Activated T-helper 1 cell treated with Interleukin-2 at 50 U/mL for 16 hours (primary cell): ENCODE measurements at places on chromosomes 6 and 20.
A peak's percentile ranks its signal among the peaks of the same experiment; 100 is the strongest.

- DNase-seq, result no peak
Measured at GRCh38 chr6:19664878-19665612, 172.1 kb upstream of the ID4 start.

GRCh38 chr6:89596056-89596455 lies 42.5 kb downstream of the LYRM2 start:
- no peak for DNase-seq

DNA sequence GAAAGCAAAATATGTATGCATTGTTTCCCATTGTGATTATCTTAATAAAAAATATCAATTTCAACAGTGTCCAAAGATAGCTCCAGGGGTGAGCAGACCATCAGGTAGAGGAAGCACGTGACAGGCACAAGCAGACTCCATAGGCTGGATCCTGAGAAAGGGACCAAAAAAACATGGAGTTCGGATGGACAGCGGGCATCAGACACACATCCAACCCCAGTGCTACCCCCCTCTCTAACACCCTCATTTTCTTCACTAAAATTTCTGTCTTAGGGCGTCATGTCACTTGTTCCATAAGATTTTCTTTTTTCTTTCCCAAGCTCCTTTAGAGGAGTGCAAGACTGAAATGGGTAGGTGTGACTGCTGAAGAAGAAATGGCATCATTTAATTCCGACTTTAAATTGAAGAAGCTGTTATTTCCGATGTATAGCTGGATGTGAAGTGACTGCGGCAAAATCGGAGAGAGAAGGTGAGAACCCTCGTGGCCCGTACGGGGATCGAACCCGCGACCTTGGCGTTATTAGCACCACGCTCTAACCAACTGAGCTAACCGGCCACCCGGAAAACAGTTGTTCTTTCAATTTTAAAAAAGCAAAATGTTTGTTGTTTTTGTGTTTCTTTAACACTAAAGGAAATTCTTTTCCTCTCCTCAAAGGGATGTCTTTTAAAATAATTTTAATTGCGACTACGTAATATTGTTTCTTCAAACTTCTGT lies 10.3 kb upstream of the PRSS16 start:
- DNase-seq, result no peak

DNA sequence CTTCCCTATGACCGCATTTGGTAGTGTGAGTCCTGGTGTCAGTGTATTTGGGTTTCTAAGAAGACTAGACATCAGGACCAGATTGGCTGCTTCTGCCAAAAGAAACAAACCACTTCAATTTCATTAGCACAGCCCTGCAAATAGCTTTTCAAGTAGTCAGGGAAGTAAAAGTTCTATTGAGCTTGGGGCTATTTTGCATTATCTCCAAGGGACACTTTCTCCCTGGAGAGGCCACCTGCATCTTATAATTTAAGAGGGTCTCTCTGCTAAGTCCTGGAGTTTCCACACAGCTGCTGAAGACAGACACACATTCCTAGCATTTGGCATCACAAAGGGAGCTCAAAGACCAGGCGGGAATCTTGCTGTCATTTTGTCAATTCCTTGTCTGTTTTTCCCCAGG lies 141.2 kb downstream of the BMP2 start:
- no peak for DNase-seq

DNA sequence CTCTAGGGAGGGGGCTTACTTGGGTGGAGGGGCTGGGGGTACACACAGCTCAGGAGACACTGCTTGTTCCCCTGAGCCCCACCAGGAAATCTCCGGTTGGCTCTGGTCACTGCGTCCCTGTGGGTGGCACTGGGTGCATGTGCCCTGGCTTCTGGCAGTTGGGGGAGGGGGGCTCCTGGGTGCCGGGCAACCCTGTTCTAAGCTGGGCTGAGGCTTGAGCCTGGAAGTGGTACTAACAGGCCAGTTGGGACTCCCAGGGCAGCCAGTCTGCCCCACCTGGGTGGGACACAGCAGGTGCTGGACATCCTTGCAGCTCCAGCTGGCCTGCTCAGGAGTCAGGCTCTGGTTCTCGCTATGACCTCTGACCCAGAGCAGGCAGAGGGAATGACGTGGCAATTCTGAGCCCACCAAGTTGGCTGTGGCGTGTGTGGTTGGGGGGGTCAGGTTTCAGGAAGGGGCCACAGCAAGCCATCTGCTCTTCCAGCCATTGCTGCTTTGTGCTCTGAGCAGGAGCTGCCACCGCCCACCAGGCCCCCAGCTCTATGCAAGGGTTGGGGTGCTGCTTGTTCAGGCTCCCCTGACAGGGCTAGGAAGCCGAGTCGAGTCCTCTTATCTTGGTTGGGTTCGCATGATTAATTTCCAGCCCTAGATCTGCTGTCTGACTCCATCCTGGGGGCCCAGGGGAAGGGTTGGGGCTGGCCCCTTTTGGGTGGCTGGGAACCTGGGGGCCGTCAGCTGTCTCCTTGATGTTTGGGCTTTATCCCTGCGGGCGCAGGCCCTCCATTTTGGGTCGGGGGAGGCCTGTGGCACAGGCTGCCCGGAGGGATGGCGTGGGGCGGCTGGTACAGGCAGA lies 590 bp downstream of the C20orf204 start:
- DNase-seq, result no peak

DNA sequence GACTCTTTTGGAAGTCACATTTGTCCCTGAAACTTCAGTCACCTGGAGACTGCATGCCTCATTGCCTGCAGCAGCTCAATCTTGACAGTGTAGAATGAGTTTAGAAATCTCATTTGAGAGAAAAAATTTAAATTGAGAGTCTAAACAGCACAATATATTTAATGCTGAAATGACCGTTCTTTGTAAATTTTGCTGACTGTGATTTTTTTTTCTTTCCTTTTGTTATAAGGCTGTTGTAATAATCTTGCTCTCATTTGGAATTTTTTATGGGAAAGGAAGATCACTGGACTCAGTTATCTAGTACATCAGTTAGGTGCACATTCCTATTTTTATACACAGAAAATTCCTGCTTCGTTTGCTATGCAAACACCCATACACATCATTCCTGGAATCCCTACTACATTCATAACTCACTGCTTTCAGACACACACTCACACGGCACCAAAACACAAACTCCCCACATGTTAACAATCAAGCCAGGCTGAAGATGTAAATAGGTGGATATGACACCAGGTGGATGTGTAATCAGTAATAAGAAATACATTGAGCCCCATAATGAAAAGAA lies 43.8 kb downstream of the PTCHD4 start:
- no peak for DNase-seq

- no peak for DNase-seq
Measured at GRCh38 chr6:93079061-93079460, 340.3 kb downstream of the EPHA7 start.

DNA sequence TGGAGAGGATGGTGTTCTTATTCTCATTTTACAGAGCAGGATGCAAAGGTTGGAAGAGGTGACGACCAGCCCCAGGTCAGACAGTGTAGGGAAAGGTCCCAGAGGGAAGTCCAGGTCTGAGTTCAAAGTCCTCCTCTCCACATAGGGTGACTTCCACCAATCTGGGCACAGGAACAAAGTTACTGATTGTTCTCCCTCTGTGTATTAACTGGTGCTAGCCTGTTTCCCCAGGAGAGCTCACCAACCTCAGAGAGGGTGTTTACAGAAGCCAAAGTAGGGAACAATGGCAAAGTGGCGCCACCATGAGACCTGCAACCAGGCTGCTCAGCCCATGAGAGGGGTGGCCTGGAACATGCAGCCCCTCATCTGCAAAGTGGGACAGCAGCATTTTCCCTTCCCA lies 16.8 kb upstream of the SIRPB1 start:
- DNase-seq, result no peak

DNA sequence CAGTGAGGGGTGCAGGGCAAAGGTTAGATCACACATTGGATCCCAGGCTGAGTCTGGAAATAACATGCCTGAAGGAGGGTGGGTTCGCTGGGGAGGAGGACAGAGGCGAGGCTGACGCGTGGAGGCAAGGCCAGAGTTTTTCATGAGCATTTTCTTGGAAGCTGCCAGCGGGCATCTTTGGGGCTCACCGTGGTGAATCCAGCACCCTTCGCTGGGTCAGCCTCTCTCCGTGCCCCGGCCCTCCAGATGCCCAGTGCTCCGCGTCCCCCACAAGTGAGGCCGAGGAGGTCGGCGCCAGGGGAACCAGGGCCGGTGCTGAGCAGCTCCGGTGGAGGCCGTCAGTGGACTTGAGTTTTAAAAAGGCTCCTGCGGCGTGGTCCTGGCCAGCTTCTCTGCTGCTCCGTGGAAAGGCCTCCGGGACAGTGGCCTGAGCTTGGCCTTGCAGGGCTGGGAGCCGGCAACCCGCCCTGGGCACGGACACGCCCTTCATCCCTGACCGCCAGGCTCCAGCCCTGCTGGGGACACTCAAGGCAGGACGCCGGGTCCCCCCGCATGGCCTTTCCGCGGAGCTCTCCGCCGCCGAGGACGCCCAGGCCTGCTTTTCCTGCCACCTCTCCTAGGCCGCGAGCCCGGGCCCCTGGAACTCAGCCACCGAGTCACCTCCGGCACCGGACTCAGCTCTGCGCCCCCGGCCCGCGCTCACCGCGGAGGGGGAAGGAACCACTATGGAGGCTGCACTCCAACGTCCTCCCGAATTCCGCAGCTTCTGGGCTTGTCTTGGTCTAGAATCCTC lies 114.3 kb downstream of the THBS2 start:
- no peak for DNase-seq

- no peak for DNase-seq
Measured at GRCh38 chr6:168372889-168373288, 53.3 kb upstream of the DACT2 start.

- DNase-seq, result no peak
Measured at GRCh38 chr6:24822696-24823095, 24.0 kb upstream of the ARMH2 start.

DNA sequence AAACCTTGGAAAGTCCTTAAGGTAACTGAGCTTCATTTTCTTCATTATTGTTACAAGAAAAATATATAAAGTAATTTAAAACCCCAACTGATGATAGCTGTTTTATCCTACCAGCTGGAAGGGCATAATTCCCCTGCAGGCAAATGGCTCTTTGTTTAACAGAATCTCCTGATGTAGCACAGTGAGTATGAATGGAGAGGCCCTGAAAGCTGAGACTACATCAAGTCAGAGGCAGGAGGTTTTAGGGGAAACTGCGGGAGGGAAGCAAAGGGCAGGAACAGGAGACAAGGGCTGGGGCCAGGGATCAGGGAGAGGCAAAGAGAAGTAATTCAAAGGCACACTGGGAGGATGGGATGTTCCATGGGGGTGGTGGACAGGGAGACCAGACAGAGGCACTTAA lies 119.0 kb upstream of the LRFN2 start:
- no peak for DNase-seq

DNA sequence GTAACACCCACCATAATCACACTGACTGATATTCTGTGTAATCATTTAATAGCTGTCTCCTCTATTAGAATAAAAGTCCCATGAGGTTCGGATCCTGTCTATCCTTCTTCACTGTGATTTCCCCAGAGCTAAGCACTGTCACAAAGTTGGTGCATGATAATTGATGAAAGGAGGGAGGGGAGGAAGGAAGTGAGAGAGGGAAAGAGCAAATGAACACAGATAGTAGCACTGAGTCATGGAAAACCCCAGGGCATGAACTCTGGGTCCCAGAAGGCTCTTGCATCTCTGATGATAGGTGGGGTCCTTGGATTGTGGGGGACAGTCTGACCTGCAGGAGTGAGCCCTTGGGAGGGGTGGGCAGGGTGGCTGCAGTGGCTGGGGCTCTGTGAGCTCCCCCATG lies 294.1 kb downstream of the LRFN2 start:
- no peak for DNase-seq

- DNase-seq, result no peak
Measured at GRCh38 chr6:137056121-137056880, 11.5 kb upstream of the IL20RA start.

DNA sequence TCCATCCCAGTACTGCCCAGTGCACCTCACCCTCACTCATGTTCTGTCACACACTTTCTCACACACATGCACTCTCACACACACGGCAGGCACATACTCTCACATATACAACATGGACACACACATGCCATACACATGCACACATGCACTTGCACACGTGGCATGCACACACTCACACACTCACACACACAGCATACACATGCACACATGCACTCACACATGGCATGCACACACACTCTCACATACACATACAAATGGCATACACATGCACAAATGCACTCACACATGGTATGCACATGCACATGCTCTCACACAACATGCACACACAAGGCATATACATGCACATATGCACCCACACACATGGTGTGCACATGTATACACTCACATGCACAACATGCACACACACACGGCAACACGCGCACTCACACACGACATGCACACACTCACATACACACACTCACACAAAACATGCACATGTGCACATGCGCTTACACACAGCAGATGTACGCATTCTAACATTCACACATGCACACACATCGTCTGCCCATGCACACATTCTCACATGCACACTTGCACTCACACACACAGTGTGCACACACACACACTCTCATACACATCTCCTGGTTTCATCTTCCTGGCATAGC lies 131.7 kb upstream of the THBS2 start:
- DNase-seq, result no peak

DNA sequence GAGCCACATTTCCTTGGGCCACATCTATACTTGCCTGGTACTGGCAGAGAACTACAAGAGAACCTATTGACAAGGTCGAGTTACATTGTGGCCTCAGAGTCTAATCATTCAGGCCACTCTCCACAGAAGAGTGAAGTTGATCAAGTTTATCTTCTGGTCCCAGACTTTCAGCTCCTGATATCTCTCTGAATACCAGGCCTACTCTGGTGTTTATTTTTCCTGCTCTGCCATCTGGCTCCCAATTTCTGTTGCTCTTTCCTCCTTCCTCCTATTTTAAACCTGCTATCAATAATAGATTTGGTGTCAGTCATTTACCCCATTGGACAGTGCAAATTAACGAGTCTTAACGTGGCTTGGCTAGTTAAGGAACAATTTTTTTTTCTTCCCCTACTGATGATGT lies 46.6 kb downstream of the SCGN start:
- DNase-seq, result no peak

DNA sequence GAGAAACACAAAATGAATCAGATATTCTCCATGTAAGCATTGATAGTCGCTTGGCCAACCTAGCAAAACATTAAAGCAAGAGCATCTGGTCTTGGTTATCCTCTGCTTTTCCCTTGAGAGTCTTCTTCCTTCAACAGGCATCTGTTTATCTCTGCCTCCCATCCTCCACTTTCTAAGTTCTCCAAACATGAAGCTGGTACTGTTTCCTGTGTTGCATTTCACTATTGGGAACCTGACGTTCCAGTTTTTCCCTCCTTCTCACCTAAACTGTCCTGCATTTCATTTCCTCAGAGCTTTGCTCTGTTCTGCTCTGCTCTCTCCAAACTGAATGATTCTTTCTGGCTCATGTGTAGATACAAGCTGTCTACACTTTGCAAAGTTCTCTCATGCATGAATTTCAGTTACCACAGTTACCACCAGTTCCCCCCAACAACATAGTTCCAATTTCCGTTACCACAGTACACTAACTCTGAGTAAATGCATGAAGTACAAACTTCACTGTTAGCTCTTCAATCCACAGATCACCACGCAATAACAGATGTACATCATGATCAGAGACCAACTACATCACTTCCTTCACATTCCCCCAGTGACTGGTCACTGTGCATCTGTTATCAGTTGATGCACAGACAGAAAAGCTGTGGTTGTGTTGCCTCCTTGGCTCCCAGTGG lies 86.7 kb upstream of the F13A1 start:
- no peak for DNase-seq

- no peak for DNase-seq
Measured at GRCh38 chr6:46921059-46921458, 679 bp downstream of the ADGRF5 start.

- DNase-seq, result peak; percentile 74
Measured at GRCh38 chr6:44245912-44246662, 814 bp upstream of the HSP90AB1 start.

- DNase-seq, result no peak
Measured at GRCh38 chr6:346386-347030, 45.0 kb upstream of the IRF4 start.

GRCh38 chr20:62791301-62792181 lies 4.7 kb upstream of the MRGBP start:
- peak; percentile 60 for DNase-seq
